ENCODE measurements at places on chromosomes 2 and 18.

DNA sequence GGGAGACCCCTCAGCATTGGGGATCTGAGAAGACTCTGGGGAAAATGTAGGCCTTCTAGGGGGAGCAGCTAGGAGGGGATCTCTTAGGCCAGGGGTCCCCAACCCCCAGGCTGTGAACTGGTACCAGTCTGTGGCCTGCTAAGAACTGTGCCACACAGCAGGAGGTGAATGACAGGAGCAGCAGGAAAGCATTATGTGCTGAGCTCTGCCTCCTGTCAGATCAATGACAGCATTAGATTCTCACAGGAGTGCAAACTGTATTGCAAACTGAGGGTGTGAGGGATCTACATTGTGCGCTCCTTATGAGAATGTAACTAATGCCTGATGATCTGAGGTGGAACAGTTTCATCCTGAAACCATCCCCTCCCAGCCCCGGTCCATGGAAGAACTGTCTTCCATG, 127.3 kb downstream of the SCG2 start:
- no peak for DNase-seq

DNA sequence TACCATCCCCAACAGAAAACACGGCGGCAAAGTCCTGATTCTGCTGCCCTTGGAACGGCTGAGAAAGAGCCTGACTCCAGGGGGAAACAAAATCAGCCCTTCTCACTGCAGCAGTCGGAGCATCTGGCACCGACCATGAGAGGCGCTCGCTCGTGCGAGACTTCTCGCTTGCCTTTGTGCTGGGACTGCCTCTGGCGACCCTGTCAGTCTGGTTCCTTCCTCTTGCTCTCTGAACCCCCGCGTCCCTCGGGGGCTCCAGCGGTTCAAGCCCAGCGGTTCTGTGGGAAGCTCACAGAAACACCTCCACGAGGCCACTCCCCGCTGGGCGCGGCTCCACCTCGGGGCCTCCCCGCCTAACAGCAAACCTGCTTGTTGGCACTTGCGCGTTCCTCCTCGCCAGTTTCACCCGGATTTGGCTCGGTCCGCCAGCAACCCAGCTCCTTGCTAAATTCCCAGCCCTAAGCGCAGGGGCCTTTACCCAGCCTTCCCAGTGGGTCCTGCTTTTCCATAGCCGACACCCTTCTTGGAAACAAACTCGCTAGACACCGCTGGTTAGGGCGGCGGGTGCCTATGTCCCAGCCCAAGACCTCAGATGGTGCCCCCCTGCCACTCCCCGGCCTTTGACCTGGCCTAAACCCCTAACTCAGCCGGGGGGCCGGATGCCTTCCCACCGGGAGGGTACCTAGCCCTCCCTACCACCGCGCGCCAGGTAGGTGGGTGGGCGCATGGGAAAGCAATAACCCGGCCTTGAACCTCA, 2.2 kb downstream of the RND3 start:
- DNase-seq: peak; percentile 25

DNA sequence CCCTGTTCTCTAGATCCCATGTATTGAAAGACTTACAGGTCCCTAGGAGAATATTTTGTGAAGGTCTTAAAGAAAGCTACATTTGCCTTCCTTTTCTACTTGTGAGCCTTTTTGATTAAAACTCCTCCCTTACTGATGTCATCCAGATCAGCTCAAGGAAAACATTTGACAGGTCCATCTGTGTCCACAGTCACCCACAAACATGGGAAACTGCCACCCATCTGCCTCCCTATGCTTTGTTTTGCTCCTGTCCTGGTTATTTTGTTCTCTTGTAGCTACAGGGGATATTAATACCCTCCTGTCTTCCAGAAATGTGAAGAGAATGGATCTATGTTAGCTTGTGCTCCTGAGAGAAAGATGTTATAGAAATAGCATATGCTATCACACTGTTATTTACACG, 203.6 kb upstream of the GALNT5 start:
- no peak for DNase-seq

DNA sequence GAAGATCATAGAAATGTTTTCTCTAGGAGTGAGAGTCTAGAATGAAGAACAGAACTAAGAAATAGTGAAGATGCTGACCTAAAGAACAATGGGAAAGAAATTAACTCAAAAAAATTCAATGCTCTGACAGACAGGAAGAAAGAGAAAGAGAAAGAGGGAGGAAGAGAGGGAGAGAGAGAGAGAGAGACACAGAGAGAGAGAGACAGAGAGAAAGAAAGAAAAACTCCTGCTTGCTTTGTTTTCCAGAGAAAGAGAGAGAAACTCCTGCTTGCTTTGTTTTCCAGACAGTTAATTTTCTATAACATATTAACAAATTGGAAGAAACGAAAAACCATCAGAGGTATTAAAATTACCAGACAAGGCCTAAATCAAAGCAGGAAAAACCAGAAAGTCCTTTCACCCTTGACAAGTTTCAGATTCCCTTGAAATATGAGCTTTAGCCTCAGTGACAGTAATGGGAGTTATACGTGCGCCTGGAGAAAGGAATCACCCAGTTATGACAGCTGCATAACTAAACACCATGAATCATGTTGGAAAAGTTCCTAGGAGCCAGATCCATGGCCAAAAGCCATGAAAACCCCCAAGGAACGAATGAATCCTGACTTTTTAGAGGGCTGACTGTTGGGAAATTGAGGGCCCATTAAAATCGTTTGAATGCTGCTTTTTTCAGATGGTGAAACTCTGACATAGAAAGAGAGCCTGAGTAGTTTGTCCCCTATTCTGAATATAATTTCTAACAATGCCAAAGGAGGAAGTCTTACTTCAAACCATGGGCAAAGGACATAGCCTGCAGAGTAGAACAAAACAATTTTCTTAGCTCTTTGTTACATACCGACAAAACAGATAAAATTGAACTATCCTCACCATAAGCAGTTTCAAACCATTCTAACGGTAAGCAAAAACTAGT, 228.6 kb upstream of the CHST9 start:
- DNase-seq: no peak

- no peak for DNase-seq
Measured at GRCh38 chr18:50044402-50044801, 150.5 kb downstream of the MYO5B start.

DNA sequence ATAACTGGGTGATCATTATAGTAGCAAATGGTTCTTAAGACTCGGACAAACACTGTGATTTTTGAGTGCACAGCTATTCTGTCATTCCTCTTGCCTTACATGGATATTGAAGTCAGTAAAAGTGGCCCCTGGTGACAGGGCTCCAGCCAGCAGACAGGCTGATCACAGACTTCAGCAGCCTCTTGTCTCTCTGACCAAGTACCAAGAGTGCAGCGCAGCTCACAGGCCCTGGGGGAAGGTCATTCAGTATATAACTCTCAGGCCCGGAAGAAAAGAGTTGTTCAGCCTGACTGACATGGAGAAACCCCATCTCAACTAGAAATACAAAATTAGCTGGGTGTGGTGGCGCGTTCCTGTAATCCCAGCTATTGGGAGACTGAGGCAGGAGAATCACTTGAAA, 202.6 kb downstream of the HRH4 start:
- no peak for DNase-seq

- no peak for DNase-seq
Measured at GRCh38 chr18:51288582-51288981, 91.1 kb upstream of the MEX3C start.

DNA sequence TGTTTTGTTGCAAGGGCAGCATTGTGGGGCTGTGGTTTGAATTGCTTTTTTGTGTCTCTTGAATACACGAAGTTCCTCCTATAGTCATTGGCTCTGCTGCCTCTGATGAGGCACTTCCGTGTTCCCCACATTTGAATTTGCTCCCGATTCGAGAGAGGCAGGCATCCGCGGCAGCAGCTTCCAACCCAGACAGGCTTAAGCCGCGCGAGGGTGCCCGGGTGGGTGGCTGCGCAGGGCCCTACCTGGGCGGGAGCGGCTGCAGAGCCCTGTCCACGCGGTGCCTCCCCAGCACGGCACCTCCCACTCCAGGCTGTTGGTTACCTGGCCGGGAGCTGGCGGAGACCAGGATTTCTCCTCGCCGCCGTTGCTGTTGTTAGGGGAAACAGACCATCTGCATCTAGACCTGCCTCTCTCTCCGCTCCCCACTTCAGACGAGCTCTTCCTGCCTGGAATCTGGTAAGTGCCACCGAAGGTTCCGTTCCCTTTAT, 151.3 kb downstream of the NEDD4L start:
- peak; percentile 9 for DNase-seq

DNA sequence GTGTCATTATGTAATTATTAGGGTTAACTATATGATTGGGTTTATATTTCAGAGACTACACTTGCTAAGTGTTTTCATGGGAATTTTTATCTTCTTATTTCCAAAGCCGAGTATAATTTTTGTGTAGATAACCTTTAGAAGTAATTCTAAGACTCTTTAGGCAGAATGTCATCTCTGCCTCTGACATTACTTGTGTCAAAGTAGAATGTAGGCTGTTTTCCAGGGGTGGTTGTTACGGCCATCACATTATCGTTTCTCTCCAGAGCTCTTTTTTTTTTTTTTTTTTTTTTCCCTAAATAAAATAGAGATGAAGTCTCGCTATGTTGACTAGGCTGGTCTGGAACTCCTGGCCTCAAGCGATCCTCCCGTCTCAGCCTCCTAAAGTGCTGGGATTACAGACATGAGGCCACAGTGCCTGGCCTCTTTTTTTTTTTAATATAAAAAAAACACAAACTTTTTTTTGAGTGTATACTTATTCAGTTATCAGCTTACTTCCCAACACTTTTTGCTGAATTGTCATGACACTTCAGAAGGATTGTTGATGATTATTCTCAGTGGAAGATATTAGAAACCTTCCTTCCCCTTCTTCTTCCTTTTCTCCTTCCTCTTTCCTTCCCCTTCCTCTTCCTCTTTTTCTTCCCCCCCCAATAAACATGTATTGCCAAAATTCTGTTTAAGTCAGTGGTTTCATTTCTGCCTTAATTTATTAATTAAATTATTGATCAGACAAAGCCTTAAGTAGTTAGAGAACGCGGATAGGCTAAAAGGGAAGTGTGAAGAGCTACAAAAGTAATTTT, 2.3 kb downstream of the PIKFYVE start:
- DNase-seq: no peak

DNA sequence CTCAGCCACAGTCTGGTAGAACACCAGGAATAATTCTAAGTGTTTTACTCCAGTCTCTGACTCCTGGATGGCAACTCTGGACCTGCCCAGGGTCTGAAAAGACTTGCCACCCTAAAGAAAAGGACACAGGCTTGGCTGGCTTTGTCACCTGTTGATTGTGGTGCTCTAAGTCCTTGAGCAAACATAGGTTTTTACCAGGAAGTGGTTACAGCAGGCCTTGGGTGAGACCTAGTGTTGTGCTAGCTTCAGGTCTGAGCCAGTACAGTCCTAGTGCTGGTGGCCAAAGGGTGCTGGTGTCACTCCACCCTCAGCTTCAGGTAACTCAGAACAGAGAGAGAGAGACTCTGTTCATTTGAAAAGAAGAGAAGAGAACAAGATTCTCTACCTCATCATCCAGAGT, 1239.4 kb upstream of the CRIM1 start:
- DNase-seq: no peak

DNA sequence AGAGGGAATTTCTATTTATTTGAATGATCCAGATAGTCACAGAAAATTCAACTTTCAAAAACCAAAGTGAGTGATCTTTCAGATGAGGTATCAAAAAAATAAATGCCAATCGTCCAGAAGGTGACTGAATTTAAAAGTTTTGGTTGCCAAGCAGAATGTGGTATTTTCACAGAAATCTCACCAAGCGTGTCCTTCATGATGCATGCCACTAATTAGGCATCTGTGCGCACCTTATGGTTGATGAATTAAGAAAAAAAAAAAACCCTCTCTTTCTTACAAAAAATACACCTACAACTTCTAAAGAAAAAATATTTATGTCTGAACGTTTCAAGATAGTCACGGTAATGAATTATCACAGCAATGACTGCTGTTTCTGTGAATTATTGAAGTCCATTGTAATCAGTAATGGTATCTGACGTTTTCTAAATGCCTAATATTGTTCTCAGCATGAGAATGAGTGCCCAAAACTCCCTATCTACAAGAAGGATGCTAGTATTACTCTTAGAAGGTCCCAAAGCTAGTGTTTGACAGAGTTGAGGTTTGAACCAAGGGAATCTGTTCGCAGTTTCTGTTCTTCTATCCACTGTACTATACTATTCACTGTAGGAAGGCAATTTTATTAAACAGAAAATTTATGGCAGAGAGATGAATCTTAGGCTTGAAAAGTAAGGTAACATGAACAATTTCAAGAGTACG, 219.6 kb upstream of the NETO1 start:
- no peak for DNase-seq

- no peak for DNase-seq
Measured at GRCh38 chr2:101349893-101350662, 37.2 kb downstream of the CREG2 start.

- DNase-seq: no peak
Measured at GRCh38 chr2:206432193-206433082, 10.9 kb upstream of the ADAM23 start.

GRCh38 chr2:143071185-143071876, 57.9 kb upstream of the ARHGAP15 start:
- DNase-seq: no peak

DNA sequence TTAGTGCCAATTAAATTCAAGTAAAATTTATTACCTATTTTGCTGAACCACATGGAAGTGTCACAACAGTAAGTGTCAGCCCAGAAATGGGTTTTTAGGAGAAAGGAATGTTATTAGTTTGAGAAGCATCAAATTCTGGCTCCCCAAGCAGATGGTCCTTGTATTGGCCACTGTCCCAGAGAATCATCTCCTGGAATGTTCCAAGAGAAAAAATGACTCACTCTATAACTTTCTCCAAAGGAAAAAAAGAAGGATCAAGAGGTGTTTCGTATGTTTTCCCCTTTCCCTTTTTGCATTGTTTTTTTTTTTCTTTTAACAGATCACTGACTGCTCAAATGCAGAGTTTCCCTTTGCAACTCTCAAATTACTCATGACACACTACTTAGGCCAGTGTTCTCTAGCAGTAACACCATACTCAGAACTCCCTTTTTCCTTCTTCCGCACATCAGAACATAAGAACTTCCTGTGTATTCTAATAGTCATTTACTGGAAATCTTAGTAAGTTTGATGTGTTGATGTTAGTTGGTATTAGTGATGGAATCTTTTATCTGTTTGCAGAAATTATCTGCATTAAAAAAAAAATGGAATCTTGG, 390.3 kb downstream of the GPD2 start:
- DNase-seq: no peak

GRCh38 chr18:75160364-75160763, 48.6 kb downstream of the PTGR3 start:
- DNase-seq: no peak
